SHP77 (cell line): ENCODE measurements at places on chromosomes 6 and 20.

- DNase-seq, result no peak
These were observed 1303.9 kb upstream of the GJE1 start for GRCh38 chr6:140828856-140829255.

DNA sequence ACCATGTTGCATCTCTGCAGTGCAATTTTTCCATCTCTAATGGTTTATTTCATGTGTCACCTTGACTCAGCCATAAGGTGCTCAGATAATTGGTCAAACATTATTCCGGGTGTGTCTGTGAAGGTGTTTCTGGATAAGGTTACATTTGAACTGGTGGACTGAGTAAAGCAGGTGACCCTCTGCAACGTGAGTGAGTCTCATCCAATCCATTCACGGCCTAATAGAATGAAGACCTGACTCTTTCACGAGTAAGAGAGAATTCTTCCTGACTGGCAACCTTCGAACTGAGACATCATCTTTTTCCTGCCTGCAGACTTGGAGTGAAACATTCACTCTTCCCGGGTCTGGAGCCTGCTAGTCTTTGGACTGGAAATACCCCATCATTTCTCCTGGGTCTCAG is 77.1 kb upstream of the SLC22A23 start:
- no peak for DNase-seq

- peak; percentile 74 for DNase-seq
These were observed 354.1 kb upstream of the MAP3K7 start for GRCh38 chr6:90940812-90941481.

DNA sequence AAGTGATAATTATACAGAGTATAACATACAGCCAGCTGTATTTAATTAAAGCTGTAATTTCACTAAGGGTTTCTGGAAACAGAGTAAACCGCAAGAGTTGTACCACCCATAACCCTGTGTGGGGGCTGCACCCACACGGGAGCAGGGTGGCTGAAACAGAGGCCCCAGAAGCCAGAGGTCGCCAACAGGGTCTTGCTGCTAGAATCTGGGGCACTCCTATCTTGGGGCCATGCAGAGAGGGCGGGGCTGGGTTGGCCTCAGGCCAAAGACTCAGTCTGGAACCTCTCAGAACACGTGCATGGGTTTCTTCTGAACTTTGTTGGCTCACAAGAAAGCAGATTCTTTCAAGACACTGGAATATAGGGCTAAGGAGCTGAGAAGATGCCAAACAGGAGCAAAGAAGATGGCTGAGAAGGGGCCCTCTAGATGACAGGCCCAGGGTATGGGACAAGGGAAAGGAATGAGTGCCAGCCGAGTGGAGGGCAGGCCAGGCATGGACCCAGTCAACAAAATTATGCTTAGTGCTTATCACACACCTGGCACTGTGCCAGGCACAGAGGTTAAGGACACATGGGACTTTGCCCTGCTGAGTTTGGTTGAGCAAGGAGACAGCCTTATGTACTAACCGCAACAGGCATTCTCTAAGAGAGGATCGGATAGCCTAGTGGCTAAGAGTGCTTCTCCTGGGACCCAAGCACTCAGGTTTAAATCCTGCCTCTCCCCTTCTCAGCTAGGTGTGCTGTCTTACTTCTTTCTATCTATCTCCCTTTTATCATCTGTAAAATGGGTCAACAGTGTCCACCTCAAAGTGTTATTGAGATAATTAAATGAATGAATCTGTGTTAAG is 96.6 kb upstream of the FOXP4 start:
- no peak for DNase-seq

GRCh38 chr6:143970456-143971218 is 37.4 kb downstream of the PLAGL1 start:
- DNase-seq, result no peak

DNA sequence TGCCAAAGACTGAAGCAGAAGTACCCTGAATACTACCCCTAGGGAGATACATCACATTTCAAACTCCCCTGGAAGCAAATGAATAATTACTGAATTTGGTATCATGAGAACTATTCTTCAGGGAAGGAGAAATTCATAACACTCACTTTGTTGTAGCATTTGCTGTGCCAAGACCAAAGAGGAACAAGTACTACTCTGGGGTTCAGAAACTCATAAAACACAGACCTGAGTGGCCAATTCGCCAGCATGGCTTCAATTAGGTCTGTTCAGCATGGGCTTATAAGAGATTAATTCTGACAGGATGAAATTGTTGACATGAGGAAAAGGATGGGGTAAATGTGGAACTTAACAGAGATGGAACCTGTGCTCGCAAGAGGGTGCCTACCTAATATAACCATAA is 6.5 kb downstream of the ELOVL5 start:
- no peak for DNase-seq

DNA sequence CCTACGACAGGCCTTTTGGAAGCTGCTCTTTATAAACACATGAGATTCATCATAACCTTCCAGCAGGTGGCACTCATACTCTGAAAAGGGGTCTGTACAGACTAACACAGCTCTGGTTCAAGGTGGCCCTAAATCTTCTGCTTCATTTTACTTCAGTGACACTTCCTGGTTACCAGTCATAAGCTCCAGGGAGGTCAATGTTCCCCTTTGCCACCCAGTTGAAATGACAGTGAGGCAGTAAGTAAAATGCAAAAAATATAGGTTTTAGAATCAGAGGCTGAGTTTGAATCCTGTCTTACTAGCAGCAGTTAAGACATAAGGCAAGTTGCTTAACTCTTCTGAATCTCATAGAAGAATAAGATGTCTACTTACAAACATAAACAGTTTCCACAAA is 132.8 kb downstream of the CDK19 start:
- DNase-seq, result peak; percentile 80

DNA sequence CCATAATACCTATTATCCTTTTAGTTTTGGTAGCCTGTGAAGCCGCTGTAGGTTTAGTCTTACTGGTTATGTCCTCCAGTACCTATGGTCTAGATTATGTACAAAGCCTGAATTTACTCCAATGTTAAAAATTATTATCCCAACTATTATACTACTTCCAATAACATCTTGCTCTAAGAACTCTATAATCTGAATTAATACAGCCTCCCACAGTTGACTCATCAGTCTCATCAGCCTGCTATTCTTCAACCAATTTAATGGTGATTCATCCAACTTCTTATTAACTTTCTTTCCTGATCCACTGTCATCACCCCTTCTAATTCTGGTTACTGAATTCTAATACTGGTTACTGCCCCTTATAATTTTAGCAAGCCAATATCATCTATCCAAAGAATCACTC is 370.3 kb upstream of the OPRM1 start:
- DNase-seq, result no peak

DNA sequence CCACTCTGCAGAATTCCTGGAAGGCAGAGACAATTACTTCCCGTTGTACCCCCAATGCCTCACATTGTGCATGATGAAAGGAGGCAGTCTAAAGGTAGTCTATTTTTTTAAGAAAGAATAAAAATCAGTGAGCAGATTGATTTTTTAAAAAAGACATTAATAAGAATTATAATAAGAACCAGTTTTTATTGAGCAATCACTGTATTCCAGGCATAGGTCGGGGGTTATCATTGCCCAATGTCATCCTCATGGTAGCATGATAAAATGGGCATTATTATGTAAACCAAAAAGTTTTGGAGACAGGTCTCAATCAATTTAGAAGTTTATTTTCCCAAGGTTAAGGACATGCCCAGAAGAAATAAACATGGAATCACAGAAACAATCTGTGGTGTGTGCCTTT is 14.0 kb upstream of the QKI start:
- DNase-seq, result no peak

DNA sequence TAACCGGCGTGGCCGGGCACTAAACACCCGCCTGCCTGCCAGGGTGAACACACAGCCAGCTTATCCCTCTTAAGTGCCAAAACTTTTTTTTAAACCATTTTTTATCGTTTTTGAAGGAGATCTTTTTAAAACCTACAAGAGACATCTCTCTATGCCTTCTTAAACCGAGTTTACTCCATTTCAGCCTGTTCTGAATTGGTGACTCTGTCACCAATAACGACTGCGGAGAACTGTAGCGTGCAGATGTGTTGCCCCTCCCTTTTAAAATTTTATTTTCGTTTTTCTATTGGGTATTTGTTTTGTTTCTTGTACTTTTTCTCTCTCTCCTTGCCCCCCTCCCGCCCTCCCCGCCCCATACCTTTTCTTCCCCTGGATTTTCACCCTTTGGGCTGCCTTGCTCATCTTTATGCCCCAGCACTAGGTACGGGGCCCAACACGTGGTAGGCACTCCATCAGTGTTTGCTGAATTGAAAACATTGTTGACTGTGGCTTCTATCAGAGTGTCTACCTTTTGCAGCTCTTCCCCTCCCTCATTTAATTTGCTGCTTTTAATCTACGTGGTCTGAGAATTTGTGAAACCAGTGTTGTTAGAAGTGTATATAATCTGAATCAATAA is 1.5 kb downstream of the ZCCHC3 start:
- DNase-seq, result no peak

- DNase-seq, result no peak
These were observed 10.9 kb upstream of the NCOA3 start for GRCh38 chr20:47490795-47491194.

DNA sequence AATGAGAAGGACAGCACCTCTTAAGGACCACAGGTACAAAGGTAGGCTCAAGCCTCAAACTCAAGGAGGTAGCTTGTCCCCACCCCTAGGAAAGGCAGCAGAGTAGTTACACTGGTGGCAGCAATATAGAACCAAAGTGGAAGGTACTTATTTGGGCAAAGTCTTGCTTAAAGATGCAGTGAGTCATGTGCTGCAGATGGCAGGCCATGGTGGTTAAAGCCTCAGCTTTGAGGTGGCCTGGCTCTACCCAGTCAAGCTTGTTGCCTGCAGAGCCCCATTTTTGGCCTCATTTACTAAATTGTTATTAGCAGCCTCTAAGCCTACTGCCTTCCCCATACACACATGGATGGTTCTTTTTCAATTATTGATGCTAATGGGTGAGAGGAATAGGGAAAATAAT is 146.0 kb downstream of the ELOVL4 start:
- no peak for DNase-seq

- DNase-seq, result no peak
These were observed 62.2 kb downstream of the SYNJ2 start for GRCh38 chr6:158043586-158044524.

DNA sequence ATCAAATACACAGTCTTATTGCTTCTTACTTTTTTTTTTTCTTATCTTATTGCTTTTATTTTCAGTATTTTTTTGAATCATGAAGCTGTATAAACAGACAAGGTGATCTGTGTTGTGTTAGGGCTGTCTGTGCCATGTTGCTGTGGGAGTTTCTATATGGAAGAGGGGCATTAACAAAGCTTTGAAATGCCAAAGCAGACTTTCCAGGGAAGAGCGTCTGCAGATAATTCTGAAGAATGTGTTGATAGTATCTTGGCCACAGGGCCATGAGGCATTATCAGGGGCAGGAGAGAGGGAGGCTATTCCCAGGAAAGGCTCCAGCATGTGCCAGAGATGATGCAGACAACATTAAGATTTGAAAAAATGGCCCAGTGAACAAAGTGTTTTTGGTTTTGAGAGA is 354.5 kb downstream of the UTRN start:
- no peak for DNase-seq

DNA sequence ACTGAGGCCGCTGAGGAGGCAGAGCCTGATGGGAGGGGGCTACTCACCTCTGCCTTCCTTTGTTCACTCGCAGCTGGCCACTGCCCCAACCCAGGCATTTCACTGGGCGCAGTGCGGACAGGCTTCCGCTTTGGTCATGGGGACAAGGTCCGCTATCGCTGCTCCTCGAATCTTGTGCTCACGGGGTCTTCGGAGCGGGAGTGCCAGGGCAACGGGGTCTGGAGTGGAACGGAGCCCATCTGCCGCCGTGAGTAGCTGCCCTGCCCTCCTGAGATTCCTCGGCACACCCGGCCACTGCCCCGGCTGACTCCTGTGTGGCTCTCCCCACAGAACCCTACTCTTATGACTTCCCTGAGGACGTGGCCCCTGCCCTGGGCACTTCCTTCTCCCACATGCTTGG is 6.0 kb downstream of the C2 start:
- no peak for DNase-seq

DNA sequence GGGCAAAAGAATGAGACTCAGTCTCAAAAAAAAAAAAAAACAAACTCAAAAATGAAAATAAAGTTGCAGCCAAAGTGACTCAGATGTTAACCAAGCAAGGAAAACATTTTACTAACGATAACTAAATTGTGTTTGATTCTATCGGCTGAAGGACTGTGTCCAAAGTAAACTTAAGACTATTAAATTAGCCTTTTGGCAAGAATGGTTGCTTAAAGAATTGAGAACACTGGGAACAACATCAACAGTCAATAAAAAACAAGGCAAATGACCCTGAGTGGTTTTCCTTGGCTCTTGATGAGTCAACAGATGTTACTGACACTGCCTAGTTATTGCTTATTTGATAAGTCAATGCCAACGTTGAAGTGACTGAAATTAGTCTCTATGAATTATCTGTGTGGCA is 36.7 kb downstream of the POU3F2 start:
- no peak for DNase-seq

GRCh38 chr6:67629258-67629657 is 1005.8 kb upstream of the ADGRB3 start:
- DNase-seq, result no peak

DNA sequence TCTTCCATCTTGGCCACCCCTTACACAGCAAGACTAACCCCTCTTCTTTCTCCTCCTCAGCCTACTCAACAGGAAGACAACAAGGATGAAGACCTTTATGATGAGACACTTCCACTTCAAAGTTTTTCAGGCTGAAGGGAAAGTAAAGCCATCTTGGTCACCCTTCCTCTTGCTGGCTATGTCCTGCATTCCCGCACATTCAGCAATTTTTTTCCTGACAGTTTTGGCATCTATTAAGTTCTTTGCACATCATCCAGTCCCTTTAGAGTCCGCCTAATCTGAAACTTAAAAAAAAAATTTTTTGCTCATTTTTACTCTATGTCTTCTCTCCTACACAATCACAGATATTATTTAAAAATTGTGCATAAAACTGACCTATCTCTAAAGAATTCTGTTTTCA is 493.4 kb downstream of the LMBRD1 start:
- DNase-seq, result no peak

- DNase-seq, result no peak
These were observed 654 bp downstream of the TBC1D7 start for GRCh38 chr6:13327691-13328075.

DNA sequence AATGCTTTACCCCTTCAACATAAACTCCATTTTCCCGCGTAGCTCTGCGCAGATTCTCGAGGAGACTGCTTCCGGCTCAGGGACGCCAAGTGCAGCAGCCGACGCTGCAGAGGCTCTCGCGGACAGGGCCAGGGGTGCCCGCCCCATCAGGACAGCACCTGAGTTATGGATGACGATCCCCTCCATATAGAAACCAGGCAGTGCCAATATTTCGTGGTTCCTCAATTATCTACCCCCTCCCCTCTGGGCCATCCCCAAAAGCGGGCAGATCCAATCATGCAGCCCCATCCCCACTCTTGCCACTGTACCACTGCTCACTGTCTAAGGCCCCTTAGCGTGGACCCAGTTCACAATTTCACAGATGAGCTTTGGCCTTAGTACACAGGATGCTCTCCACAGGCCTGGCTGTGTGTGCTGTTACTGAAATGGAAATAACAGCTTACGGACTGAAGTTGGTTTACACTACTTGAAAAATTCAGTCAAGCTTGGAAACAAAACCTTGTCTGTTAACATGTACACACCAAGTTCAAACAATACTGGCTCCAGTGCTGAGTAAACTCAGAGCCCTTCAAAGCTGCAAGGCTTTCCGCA is 74.5 kb downstream of the DACT2 start:
- no peak for DNase-seq
